ENCODE measurements at places on chromosomes 6 and 20. TPM values are rescaled to one million over a fixed set of nuclear protein-coding genes. Genes with fewer than 3 reads are reported as not detected.
A peak's percentile ranks its signal among the peaks of the same experiment; 100 is the strongest.

- no peaks in the 10 kb centered on the region for H3K27me3 ChIP-seq
- H3K4me3 ChIP-seq, result peak overlapping the region; percentile 73
- peak overlapping the region; percentile 57 for H3K27ac ChIP-seq
- peak; percentile 42 for DNase-seq
Observed at GRCh38 chr20:45406260-45407066, 1.6 kb upstream of the DBNDD2 start.

GRCh38 chr6:13420269-13420668 lies 67.1 kb downstream of the GFOD1 start:
- DNase-seq, result no peak
- no peaks in the 10 kb centered on the region for H3K27me3 ChIP-seq
- H3K36me3 ChIP-seq, result no peaks in the 10 kb centered on the region

- DNase-seq, result no peak
- H3K4me1 ChIP-seq, result no peaks in the 10 kb centered on the region
- no peaks in the 10 kb centered on the region for H3K36me3 ChIP-seq
- H3K27me3 ChIP-seq, result no peaks in the 10 kb centered on the region
- H3K4me3 ChIP-seq, result no peak overlapping the region
- H3K27ac ChIP-seq, result no peak overlapping the region
Observed at GRCh38 chr6:37251211-37251780, 6.3 kb upstream of the TBC1D22B start.

- H3K27ac ChIP-seq, result no peak overlapping the region
- no peaks in the 10 kb centered on the region for H3K27me3 ChIP-seq
- H3K36me3 ChIP-seq, result no peaks in the 10 kb centered on the region
- no peak overlapping the region for H3K4me3 ChIP-seq
Observed at GRCh38 chr6:11128608-11129007, 17.1 kb upstream of the ERVFRD-1 start.

DNA sequence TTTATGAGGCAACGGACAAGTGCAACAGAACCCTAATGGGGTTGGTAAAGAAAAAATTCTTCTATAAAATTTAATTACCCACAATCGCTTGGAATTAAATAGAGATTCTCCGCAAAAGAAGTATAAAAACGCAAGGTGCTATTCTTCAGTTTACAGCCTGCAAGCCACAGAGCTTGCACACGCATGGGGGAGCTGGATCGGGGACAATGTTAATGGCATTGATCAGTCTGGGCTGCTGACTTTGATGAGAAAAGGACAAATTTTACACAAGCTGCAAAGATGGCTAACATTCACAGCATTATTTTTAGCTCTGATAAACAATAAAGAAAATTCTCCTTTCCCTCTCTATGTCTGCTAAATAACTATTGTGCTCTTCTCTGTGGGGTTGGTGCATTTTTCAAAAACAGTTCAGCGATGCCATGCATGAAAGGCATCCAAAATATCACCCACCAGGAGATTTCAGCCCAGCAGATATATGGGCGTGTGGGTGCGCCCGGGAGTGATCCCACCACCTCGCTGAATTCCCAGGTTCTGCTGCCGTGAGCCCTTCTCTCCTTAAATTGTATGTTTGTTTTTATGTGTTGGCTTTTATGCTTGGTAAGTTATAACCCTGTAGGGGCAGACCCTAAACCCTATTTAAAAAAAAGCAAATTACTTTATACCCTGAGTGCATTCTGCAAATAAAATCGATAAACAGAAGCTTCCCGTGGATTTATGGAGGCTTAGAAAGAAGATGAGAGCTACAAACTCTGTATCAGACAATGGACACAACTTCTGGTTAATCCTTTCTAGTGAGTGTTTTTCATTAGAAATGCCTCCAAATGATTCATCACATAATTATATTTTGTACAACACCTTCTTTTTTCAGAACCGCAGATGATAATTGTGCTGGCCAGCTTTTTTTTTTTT lies 55.6 kb downstream of the NOX3 start:
- no peaks in the 10 kb centered on the region for H3K27me3 ChIP-seq
- no peaks in the 10 kb centered on the region for H3K4me1 ChIP-seq
- H3K36me3 ChIP-seq, result no peaks in the 10 kb centered on the region
- no peak overlapping the region for H3K4me3 ChIP-seq
- DNase-seq, result no peak
- no peak overlapping the region for H3K27ac ChIP-seq

Gene SEMG1
- total RNA-seq, result not detected

GRCh38 chr6:157106487-157106886 lies 216.8 kb downstream of the TMEM242 start:
- DNase-seq, result no peak
- H3K4me3 ChIP-seq, result no peak overlapping the region
- H3K36me3 ChIP-seq, result no peaks in the 10 kb centered on the region
- no peak overlapping the region for H3K27ac ChIP-seq

Gene IPCEF1
- total RNA-seq, result 19.2 TPM

DNA sequence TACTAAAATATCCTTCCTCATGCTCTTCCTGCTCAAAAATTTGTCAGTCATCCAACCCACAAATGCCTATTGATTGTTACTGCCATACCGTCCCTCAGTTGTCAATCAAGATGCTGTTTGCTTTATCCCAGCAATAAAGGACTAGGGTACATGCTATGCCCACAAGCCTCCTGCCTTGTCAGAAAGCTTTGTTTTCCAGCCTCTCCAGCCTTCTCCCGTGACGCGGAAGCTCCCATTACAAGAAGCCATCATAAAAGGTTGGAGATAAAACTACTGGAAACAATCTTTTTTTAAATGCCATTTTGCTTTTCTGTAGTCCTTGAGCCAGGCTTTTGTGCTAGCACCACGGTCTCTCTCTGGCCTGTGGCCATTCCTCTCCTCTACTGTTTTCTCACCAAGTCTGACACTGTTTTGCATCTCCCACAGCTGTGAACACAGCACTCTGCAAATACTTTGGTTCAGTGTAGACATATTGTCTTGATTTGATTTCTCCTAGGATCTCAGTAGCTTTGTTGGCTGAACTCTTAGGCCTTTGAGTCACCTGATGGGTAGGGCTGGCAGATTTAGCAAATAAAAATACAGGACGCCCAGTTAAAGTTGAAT lies 495.7 kb upstream of the JARID2 start:
- no peak overlapping the region for H3K4me3 ChIP-seq
- H3K27ac ChIP-seq, result no peak overlapping the region
- no peaks in the 10 kb centered on the region for H3K36me3 ChIP-seq
- no peak for DNase-seq

DNA sequence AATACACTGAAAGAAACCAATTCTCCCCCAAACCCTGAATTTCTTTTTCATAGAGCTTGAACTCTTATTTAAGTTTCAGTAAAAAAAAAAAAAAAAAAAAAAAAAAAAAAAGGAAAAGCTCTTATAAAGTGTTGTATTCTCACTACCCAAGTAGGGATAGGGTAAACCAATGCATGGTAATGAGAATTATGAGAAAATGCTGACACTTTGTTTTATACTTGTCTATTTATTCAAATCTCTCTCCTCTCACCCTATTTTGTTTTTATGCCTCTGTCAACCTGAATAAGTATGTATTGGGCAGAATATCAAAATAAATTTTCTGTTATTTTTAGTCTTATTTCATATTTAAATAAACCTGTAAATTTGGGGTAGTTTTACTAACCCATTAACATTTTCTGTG lies 181.9 kb downstream of the GJA1 start:
- no peaks in the 10 kb centered on the region for H3K4me1 ChIP-seq
- H3K27me3 ChIP-seq, result no peaks in the 10 kb centered on the region
- H3K27ac ChIP-seq, result no peak overlapping the region
- H3K36me3 ChIP-seq, result no peaks in the 10 kb centered on the region

Gene CDKAL1
- total RNA-seq, result 29.6 TPM

DNA sequence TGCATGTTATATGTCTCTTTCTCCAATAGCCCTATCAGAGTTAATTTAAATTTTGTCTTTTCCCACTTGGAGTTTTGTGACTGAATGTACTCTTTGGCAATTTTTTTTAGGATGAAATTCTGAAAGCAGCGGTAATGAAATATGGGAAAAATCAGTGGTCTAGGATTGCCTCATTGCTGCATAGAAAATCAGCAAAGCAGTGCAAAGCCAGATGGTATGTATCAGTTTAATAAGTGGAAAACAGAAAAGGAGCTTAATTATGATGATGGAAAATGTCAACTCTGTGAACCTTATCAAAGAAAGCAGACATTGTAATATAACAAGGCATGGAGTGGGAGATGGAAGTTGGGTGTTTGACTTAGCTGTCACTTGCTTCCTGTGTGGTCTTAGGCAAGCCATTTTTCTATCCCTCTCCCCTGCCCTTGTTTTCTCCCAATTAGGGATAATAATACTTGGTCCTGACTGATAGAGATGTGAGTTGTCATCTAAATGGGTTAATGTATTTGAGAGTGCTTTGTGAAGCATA lies 2.7 kb downstream of the CDC5L start:
- H3K36me3 ChIP-seq, result peaks cover 29% of the 10 kb centered on the region
- H3K4me3 ChIP-seq, result no peak overlapping the region
- peaks cover 24% of the 10 kb centered on the region for H3K4me1 ChIP-seq

DNA sequence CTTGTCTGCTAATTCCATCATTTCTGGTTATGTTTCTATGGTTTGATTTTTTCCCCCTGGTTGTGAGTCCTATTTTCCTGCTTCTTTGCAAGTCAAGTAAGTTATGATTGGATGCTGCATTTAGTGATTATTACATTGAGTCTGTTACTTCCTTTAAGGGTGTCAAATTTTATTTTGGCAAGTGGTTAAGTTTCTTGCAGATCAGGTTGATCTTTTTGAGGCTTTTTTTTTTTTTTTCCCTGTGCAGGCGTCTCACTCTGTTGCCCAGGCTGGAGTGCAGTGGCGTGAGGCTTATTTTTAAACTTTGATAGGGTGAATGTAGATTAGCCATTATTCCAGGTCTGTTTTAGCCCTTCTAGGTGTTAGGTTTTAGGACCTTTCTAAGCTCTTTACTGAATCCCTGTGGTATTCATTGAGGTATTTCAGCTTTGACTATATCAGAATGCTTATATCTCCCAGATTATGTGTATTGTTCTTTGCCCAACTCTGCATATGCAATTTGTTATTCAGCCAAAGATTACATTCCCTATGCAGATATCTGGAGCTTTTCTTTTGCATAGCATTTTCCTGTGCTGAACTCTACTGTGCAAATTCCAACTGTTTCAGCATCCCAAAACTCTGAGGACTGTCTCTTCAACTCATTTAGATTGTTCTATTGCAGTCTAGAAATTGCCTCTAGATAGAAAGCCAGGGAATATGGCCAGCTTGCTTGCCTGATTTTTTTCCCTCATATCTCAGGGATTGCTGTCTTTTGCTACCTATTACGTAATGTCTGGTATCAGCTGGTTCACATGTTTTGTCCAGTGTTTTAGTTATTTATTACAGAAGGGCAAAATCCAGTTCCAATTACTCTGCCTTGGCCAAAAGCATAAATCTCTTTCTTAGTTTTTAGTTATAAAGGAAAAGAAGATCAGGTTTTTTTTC lies 113.3 kb downstream of the AFG1L start:
- H3K27ac ChIP-seq, result no peak overlapping the region
- H3K36me3 ChIP-seq, result no peaks in the 10 kb centered on the region
- H3K4me3 ChIP-seq, result no peak overlapping the region
- H3K4me1 ChIP-seq, result no peaks in the 10 kb centered on the region
- no peaks in the 10 kb centered on the region for H3K27me3 ChIP-seq

DNA sequence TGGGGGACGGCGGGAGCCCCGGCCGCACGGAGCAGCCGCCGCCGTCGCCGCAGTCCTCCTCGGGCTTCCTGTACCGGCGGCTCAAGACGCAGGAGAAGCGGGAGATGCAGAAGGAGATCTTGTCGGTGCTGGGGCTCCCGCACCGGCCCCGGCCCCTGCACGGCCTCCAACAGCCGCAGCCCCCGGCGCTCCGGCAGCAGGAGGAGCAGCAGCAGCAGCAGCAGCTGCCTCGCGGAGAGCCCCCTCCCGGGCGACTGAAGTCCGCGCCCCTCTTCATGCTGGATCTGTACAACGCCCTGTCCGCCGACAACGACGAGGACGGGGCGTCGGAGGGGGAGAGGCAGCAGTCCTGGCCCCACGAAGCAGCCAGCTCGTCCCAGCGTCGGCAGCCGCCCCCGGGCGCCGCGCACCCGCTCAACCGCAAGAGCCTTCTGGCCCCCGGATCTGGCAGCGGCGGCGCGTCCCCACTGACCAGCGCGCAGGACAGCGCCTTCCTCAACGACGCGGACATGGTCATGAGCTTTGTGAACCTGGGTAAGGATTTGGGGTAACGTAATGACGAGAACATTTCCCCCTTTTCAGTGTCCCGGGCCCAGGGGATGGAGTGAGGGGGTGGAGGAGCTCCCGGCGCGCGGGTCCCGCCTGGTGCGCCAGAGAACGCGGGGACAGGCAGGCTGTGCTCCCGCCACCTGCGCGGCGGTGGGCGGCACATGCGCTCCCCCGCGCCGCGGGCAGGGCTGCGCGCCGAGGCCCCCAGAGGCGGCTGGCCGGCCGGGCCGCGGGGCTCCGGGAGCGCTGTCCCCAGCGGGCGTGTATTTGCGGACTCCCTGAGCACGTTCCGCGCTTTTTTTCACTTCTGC lies 1.4 kb downstream of the BMP6 start:
- no peak overlapping the region for H3K4me3 ChIP-seq
- H3K36me3 ChIP-seq, result no peaks in the 10 kb centered on the region
- H3K27me3 ChIP-seq, result peaks cover 43% of the 10 kb centered on the region
- DNase-seq, result no peak
- H3K27ac ChIP-seq, result no peak overlapping the region
- peaks cover 11% of the 10 kb centered on the region for H3K4me1 ChIP-seq

DNA sequence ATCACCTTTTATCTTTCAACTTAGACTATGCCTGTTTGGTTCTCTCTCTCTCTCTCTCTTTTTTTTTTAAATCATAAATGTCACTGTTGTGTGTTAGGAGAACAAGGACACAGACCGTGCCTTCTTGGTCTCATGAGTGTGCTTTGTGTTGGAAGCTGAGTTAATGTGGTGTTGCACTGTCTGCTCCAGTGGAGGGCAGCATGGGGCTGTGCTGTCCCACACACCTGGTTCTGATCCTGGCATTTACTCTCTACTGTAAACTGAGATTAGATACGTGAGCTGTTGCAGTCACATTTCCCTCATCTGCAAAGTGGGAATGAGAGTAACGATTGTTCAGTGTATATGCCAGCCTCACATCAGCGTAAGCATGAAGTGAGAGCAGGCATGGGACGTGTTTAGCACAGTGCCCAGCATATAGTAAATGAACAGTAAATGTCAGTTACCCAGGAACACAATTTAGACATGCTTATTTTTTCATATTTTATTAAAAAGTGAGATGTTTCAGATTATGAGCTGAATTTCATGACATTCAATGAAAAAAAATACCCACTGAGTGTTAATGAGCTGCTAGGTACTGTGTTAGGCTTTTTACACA lies 161.1 kb downstream of the FARS2 start:
- no peaks in the 10 kb centered on the region for H3K27me3 ChIP-seq
- DNase-seq, result no peak
- no peak overlapping the region for H3K27ac ChIP-seq

DNA sequence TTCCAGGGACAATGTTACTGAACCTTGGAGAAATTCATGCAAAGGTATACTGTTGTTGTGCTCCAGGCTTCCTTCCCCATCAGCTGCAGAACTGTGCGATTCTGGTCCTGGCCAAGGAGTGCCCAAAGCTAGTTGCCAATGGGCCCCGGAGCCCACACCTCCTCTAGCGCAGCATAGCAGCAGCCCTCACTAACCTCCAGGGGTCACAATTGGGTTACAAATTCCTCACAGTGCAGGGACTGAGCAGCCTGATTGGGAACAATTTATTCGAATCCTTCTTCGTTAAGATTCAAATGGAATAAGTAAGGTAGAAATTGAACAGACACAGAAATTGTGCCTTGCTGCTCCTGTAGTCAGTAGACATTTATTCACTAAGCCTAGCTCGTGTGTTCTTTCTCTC lies 284.9 kb downstream of the PRKN start:
- H3K36me3 ChIP-seq, result no peaks in the 10 kb centered on the region
- H3K27me3 ChIP-seq, result no peaks in the 10 kb centered on the region
- DNase-seq, result no peak
- no peak overlapping the region for H3K4me3 ChIP-seq
- H3K4me1 ChIP-seq, result no peaks in the 10 kb centered on the region
- H3K27ac ChIP-seq, result no peak overlapping the region

- DNase-seq, result no peak
Observed at GRCh38 chr6:16555550-16555949, 205.7 kb downstream of the ATXN1 start.
